ENCODE measurements at places on chromosomes 4 and X. TPM values are rescaled to one million over a fixed set of nuclear protein-coding genes. Genes with fewer than 3 reads are reported as not detected.

GRCh38 chr4:182022909-182023308 lies 220.3 kb upstream of the TENM3 start:
- DNase-seq = no peak

DNA sequence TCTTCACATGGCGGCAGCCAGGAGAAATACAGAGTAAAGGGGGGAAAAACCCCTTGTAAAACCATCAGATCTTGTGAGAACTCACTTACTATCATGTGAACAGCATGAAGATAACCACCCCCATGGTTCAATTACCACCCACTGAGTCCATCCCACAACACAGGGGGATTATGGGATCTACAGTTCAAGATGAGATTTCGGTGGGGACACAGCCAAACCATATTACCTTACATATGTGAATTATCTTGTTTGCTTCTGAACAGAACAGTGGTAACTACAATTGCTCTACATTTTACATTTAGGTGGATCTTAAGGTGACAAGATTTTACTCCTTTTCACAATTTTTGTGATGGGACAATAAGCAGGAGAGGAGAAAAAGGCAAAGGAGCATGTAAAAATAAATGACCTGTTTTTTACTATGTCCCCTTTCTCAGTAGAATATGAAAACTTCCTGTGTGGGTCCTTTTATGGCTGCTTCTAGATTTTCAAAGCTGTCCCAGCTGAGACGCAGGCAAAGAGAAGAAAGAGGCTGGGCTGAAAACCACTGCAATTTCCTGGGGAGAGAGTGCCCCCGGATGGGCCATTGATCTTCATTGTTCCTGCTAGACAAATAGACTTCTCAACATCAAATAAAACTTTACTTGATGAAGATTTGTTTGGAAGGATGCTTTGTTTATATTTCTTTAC lies 45.9 kb upstream of the PGM2 start:
- peak; percentile 58 for DNase-seq

DNA sequence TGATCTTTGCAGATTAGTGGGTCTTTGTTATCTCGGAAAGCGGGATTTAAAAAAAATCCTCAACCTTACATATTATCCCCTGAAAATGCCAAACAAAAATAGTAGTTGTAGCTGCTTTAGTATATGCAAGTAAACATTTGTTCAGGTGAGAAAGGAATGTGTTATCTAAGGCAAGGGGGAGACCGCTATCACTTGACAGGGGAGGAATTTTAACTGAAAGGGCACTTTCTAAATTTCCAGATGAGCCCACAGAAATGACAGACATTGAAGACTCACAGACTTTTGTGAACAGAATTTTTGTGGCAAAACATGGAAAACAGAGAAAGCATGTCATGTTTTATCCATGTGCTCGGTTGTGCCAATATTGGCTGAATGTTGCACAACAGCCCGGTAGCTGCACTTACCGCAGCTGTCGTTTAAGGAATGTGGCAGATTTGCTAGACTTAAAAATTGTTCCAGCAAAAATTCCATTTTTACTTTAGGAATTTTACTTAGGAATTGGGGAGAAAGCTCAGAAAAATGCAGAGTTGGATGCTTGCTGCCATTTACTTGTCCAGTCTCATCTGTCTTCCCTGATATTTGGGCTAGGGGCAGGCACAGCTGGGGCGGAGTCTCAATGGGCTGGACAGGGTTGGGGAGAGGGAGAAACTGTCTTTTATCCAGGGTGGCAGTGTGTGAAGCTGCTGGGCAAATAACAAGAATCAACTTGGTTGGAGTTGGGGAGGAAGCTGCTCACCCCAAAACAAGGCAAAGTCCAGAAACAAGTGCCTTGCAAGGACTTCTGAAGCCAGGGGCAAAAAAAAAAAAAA lies 94.6 kb upstream of the RPS6KA3 start:
- no peak for DNase-seq

GRCh38 chrX:150757371-150757770 lies 64.2 kb downstream of the MTMR1 start:
- no peak for DNase-seq

DNA sequence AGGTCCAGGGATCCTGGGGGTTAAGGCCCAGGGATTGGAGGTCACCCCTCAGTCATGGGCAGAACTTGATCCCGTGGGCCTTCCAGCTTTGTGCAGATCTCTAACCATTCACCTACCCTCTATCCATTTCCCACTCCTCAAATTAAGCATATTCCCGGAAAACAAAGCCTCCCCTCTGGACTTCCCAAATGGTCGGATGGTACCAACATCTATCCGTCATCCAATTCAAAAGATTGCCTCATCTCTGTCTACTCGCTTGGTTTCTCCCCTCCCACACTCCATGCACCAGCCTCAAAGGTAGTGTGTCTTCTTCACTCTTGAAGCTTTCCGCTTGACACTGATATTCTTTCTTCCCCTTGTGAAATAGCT lies 473 bp upstream of the BCLAF3 start:
- peak; percentile 12 for DNase-seq

DNA sequence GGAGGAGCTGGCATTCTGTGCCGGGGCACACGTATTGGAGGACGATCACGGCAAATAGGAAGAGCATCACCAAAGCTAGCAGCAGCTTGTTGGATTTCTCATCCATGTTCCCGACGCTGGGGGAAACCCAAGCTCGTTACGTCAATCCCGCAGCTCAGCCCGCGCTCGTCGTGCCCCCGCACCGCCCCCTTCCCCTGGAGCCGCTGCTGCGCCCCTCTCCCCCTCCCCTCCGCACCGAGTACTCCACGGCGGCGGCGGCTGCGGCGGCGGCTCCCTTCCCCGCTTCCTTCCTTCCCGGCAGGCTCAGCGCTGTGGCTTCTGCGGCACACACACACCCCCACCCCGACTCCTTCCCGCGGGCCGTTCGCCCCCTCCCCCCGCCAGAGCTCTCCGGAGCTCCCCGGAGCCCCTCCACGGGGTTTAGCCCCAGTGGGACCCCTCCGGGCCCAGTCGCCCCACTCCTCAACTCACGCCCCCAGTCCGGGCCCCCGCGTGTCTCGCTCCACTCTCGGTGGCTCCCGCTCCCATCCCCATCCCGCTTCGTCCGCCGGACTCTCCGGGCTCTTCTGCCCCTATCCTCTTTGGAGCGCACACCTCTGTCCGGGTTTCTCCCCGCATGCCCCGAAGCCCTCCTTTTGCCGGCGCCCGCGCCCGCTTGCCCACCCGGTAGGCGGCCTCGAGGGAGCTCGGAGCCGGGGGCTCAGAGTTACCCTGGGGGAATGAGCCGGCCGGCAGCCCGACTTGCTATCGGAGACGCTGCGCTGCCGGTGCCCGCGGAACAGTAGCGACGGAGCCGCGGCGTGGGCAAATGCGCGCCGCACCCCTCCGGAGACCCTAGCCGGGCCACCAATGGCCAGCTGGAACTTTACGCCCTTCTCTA lies 978 bp downstream of the HS6ST2 start:
- DNase-seq = peak; percentile 9

DNA sequence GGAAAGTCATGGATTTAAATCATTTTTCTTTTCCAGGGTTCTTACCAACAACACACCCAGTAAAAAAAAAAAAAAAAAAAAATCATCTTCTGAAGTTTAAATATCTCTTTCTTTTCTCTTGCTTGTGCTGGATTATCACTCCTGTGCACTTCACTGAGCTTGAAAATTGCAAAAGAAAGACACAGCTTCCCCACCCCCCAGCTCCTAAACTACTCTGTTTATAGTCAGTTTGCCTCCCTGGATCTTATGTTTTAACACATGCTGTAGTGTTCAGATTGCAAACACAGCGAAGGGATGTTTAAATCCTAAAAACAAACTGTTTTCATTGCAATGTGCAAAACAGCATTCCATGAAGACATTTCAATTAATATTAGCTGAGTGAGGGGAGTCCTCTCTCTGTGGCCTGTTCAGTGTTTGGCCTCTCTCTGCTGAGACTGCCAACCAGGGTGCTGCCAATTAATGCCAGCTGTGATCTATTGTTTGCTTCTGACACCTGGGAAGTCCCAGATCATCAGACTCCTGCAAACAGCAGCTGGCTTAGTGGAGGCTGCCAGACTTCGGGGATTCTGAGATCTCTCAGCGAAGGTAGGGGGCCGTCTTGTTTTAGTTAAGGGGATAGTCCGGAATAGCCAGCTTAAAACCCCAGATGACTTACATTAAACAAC lies 171.1 kb upstream of the PITX2 start:
- DNase-seq = no peak

ATP5ME gene
- total RNA-seq = 221 TPM

LDOC1 gene
- 2.7 TPM for total RNA-seq

Measured in activated CD8-positive, alpha-beta T cell treated with anti-CD3 and anti-CD28 coated beads for 36 hours (primary cell).